ENCODE measurements at places on chromosomes 13 and 19.
A peak's percentile ranks its signal among the peaks of the same experiment; 100 is the strongest.

DNA sequence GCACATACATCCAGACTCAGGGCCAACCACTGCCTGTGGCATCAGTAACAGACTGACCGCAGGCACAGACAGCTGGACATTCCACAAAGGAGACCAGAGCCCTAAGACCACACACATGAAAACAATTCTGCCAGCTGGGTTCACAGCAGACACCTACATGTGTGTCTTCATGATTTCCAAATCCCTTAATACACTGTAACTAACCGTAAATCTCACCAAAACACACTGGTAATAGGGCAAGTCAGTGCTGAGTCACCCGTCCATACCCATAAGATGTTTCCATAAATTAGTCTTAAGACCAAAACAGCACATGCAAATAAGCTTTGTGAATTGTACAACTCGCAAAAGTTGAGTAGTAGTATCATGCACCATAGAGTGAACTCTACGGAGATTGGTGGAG, 65.4 kb downstream of the TUBGCP3 start:
- DNase-seq, result no peak

DNA sequence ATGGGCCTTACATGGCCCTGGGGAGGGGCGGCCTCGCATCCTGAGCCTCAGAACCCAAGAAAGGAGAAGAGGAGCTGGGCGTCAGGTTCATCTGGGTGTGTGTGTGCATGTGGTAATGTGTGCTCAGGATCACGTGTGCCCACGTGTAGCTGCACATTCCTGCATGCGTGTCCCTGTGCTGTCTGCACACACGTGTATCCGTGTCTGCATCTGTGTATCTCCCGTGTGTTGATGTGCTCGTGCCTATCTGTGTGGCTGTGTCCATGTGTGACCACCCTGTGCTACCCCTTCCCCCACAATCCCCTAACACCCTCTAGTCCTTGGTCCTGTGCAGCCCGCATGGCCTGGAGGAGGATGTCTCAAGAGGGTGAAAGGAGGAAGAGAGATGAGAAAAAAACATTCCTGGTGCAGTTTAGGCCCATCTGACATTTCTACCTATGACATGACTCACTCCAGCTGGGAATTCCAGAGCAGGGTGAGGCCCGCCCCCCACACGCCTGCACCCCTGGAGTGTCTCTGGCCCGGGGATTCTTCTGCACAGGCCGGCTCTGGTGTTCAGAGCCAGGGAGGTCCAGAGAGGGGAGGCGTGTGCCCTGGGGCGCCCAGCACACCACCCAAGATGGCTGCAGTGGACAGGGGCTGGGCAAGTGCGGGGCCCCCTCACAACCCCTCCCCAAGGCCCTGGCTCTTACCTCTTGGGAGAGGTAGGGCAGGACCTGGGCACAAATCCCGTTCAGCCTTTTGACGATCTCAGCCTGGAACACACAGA, 7.1 kb downstream of the TLE5 start:
- DNase-seq, result no peak

- DNase-seq, result no peak
These were observed 14.8 kb downstream of the PLEKHJ1 start for GRCh38 chr19:2221250-2221831.

GRCh38 chr19:15169541-15170285, 31.1 kb downstream of the NOTCH3 start:
- DNase-seq, result no peak

- no peak for DNase-seq
These were observed 67.2 kb downstream of the UQCRFS1 start for GRCh38 chr19:29145756-29146155.

DNA sequence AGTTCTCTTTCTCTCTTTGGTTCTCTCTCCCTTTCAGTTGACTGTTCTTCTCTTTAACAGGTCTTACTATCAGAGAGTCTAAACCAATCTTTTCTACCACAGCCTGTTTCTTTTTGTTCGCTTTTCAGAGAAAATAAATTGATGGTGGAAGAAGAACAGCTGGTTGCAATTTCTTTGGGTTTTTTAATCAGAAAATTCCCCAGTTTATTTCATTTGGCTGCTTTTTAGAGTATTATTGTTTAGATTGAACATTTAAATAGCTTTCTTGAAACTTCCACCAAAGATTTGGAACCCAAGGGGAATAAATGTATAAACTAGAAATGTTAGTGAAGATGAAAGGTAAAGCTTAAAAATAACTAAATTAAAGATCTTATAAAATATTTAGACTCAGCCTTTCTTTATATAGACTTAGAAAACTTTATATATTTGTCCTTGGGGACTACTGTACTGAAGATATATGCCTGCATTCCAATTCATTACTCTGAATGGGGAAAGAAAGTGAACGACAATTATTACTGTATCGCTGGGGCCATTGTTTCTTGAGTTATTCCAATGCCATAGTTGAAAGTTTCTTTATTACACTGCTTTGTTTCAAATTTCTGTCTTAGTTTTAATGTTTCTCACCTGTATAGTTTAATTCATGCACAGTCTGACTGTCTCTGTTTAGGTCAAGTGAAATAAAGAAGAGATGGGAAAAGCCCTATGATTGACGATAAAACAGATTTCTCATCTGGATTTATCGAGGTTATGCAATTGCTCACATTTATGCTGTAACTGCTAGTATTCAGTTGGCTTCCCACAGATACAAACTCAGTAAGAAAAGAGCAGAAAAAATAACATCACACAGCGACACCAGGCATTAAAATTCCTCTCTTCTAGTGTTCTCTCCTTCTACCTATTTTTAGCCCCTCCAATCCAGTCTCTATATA, 169.4 kb upstream of the CSNK1A1L start:
- no peak for DNase-seq

GRCh38 chr13:109160887-109161669, 531.7 kb downstream of the MYO16 start:
- no peak for DNase-seq

DNA sequence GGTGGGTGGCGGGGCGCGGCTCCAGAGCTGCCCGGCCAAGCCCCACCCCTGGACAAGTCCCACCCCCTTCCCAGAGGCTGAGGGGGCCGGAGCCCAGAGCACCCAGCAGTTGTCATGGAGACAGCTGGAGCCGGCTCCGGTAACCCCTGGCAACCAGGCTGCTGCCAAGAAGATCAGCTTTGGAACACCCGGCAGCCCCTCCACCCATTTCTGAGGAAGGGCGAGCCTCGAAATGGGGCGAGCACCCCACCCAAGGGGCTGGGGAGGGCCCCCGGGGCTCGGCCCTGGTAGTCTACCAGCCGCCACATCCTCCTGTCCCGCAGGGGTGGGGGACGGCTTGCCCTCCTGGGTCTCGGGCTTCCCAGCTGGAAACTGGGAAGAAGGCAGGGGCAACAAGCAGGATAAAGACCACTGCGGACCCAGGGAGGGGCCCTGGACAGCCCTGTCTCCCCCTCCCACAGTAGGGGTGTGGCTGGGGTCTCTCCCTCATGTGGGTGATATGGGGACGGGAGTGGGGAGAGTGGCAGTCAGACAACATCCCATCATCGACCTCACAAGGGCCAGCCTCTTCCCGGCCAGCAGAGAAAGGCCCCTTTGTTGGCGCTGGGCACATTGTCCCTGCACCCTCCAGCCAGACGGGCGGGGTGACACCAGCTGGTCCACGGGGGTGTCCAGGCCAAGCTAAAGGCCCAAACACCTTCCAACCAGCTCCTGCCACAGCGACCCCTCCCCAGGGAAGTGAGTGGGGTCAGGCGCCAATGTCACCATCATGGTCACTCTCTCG, 1.5 kb downstream of the CERS1 start:
- peak; percentile 92 for DNase-seq

GRCh38 chr19:53960886-53961285, 1.9 kb upstream of the CACNG8 start:
- no peak for DNase-seq

- DNase-seq, result no peak
These were observed 626.9 kb downstream of the EFNB2 start for GRCh38 chr13:105908586-105908985.

DNA sequence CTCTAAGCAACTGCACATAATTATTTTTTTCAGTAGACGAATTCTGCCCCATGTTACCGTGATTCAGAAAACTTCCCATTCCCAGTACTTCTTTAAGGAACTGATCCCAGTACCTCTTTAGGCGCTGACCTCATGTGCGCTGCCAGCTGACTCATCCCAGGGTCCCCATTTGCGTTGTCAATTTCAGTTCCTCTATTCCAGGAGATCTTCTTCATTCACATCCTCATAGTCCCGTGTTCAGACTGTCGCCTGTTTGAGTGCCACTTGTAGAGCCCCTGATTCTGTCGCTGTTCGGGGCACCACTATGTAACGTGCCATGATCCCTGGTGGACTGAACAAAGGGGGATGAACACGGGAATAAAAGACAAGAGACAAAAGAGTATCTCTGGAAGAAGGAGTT, 16.4 kb downstream of the FPR3 start:
- no peak for DNase-seq

DNA sequence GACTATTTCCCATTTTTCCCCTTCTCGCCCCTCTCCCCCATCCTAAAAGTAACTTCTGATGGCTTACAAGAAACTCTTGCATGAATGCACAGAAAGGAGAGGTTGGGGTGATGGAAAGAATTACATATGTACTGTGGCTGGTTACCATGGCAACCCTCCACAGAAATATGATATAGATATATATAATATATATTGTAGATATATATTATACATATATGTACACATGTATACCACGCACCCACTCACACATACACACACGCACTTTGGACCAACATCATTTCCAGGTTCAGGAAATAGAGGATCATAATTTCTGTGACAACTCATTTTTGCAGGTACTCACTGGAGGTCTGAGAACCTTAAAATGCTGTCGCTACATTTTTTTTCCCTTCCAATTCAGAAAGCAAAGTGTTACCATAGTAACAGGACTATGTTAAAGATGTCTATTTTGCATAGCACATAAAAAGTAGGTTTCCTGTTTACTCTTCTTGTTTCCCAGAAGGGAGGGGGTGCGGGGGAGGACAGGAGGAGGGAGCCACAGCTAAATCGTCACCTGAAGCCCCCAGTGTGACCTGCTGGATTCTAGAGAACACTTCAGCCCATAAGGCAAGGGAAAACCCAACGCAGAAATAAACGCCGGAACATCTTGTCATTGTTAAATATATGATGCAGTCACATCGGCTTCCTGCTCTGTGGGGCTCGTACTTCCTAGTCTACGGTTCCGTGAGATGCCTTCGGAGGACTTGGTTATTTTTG, 44.7 kb downstream of the EFNB2 start:
- no peak for DNase-seq

DNA sequence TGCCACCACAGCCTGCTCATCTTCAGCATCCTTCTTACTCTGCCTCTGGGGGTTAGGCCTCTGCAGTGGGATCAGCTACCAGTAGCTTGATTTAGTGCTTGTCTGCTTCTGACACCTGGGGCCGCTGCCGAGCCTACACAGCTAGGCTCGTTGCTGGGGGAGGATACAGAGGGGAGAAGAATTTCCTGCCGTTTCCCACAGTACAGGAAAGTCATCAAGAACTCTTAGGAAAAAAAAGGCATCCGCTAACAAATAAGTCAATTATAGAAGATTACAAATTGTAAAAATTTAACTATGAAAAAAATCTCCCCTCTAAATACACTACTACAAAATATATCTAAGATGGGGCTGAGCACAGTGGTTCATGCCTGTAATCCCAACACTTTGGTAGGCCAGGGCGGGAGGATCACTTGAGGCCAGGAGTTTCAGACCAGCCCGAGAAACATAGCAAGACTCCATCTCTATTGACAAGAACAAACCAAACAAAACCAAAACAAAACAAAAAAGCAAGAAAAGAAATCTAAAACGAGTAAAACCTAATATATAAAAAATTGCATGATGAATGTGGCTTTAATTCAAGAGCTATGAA, 26.7 kb downstream of the LATS2 start:
- DNase-seq, result no peak

DNA sequence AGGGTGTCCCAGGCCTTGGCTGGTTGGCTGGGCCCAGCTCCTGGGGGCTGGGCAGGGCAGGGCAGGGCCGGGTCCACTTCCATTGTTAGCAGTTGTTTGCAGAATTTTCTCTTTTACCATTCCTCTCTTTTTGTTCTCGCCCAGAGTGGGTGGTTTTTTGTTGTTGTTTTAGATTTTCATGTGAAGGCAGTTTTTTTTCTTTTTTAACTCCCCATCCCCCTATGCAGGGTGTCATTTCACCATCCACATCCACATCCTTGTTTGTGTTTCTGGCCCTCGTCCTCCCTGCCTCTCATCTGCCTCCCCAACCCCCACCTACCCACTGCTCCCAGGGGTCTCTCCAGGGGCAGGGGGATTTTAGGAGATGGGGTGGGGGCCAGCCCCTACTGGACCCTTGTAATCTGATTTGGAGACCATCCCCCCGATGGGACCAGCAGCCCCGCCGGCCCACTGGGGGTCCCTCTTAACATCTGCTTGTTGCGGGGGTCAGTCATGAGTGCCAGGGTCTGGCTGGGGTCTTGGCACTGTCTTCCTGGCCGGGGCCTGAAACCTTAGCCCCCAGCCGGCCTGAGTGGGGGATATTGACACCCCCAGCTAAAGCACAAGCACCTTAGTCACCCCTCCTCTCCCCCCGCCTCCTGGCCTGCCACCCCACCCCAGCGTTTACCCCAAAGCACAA, 10.4 kb downstream of the STX10 start:
- no peak for DNase-seq

- no peak for DNase-seq
These were observed 146.3 kb downstream of the TM9SF2 start for GRCh38 chr13:99647596-99647985.

- DNase-seq, result no peak
These were observed 5.7 kb upstream of the THSD1 start for GRCh38 chr13:52411629-52412028.

DNA sequence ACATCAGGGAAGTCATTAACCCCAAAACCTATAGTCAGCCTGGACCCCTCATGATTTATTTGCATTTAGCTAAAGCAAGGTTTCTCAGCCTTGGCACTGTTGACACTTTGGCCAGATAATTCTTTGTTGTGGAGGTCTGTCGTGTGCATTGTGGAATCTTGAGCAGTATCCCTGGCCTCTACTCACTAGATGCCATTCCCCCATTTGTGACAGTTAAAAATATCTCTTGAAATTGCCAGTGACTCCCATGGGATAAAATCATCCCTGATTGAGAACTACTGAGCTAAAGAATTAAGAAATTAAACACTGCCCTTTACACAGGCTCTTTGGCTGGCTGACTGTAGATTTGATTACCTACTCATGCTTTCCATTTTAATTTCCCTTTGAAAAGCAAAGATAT, 102.7 kb downstream of the LMO7 start:
- no peak for DNase-seq

DNA sequence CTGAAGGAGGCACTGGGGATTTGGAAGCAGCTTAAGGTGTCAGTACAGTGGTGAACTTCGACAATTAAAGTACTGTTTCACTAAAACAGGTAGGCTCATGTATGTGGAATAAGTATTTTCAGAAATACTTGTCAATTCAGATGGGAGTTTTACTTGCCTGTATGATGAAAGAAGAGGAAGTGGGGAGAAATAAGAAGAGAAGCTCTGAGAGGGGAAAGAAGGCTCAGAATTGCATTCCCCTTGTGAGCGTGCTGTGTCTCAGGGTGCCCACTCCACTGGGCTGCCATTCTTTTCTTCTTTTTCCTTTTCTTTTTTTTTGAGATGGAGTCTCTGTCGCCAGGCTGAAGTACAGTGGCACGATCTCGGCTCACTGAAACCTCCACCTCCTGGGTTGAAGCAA, 38.6 kb upstream of the RNF17 start:
- no peak for DNase-seq

Data from D341Med (cell line).